Endothelial cell (in vitro differentiated cells): ENCODE measurements at places on chromosomes 6 and 20. TPM values are rescaled to one million over a fixed set of nuclear protein-coding genes. Genes with fewer than 3 reads are reported as not detected.

DNA sequence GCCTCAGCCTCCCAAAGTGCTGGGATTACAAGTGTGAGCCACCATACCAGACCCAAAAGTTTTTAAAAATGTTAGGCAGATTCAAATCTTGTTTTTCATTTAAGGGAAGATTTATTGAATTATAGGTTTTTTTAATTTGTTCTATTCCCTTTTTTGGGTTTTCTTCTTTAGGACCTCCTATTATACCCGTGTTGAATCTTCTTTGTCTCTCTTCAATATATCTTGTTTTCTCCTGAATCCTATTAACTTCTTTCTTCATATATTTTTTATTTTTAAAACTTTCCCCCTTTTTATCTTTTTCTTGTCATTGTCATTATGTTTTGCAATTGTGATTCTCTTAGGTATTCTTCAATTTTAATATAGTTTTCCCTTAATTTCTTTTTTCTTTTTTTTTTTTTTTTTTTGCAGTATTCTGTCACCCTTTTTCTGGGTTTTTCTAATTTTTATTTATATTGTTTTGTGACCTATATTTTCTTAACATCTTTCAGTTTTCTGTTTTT, 45.9 kb upstream of the NOP56 start:
- H3K4me1 ChIP-seq: no peaks in the 10 kb centered on the region
- H3K4me3 ChIP-seq: no peak overlapping the region
- no peaks in the 10 kb centered on the region for H3K27me3 ChIP-seq
- H3K27ac ChIP-seq: no peak overlapping the region
- H3K36me3 ChIP-seq: no peaks in the 10 kb centered on the region
- DNase-seq: no peak

DNA sequence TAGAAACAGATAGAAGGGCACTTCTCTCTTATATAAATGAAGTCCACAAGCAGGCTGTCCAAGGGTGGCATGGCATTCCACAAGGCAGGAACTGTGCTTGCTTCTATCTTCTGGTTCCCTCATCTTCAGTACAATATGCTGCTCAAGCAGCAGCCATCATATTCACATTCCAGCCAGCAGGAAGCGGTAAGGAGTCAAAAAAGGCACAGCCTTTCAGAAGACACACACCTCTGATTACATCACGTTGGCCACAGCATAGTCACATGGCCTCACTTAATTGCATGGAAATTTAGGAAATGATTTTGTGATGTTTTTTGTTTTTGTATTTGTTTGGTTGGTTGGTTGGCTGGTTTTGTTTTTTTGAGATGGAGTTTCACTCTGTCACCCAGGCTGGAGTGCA, 19.0 kb downstream of the REM1 start:
- H3K27ac ChIP-seq: no peak overlapping the region
- no peaks in the 10 kb centered on the region for H3K4me1 ChIP-seq
- H3K27me3 ChIP-seq: peaks cover 2% of the 10 kb centered on the region
- H3K36me3 ChIP-seq: no peaks in the 10 kb centered on the region

GRCh38 chr6:37142050-37142614, 27.8 kb upstream of the PIM1 start:
- H3K4me1 ChIP-seq: peaks cover 25% of the 10 kb centered on the region
- no peaks in the 10 kb centered on the region for H3K36me3 ChIP-seq
- H3K27me3 ChIP-seq: peaks cover 9% of the 10 kb centered on the region
- H3K4me3 ChIP-seq: no peak overlapping the region
- DNase-seq: no peak

GRCh38 chr20:23034721-23035671, at the start of gene SSTR4:
Gene SSTR4, plus strand, starts transcription at chr20:23035312. Its CDS starts 172 bp downstream, at chr20:23035484.
- no peaks in the 10 kb centered on the region for H3K36me3 ChIP-seq
- DNase-seq: peak; percentile 21
- H3K27ac ChIP-seq: no peak within 1 kb of the TSS
- peaks cover 24% of the 10 kb centered on the region for H3K27me3 ChIP-seq
- H3K4me3 ChIP-seq: no peak within 1 kb of the TSS

The APOBEC2 gene
- total RNA-seq: not detected

The IL20RA gene
- 0.10 TPM for total RNA-seq
